ENCODE measurements at places on chromosomes 16 and 17.

DNA sequence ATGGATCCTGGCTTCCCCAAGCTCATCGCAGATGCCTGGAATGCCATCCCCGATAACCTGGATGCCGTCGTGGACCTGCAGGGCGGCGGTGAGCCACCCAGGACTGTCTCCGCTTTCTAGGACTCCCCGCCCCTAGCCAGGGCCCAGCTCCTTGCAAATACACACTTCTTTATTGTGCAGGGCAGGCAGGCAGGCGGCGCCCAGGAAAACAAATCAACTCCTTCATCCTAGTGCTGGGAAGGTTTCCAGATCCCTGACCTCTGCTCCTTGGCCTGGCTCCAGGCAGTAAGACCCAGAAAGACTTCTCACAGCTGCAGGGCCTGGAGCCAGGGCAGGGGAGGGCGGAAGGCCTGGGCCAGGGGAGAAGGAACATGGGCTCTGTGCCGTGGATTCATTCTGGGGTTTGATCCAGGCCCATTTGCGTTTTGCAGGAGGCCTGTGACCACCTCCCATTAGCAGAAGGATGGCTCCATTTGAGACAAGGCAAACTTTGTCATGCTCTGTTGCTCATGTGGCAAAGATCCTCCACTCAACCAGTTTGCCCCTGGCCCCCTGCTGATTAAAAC, 6.0 kb upstream of the LPCAT2 start:
- no peak for DNase-seq

GRCh38 chr16:85659805-85660511, 28.8 kb downstream of the GINS2 start:
- DNase-seq, result no peak

- no peak for DNase-seq
Observed at GRCh38 chr17:47978324-47978723, 7.4 kb downstream of the CDK5RAP3 start.

DNA sequence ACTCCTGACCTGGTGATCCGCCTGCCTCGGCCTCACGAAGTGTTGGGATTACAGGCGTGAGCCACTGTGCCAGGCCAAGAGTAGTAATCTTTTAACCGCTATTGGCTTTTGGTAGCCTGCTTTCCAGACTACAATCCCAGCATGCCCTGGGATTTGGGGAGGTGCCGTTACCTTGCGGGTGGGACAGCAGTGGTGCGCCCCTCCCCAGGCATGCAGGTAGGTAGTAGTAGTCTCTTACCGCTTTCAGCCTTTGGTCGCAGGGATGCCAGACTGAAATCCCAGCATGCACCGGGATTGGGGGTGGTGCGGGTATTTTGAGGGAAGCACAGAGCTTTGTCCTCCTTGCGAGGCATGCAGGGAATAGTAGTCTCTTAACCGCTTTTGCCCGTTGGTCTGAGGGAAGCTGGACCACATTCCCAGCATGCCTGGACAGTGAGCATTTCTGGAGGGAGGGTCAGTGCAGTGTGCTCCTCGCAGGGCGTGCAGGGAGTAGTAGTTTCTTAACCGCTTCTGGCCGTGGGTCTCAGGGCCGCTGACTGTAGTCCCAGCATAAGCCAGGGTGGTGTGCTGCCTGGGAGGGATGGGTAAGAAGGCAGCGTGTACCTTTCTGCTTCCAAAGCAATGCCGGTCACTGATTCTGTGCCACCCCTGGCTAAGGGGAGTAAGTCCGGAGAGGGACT, 1686.8 kb downstream of the TP53TG3F start:
- DNase-seq, result no peak

GRCh38 chr17:66275651-66276050, 26.8 kb upstream of the PRKCA start:
- peak; percentile 39 for DNase-seq

DNA sequence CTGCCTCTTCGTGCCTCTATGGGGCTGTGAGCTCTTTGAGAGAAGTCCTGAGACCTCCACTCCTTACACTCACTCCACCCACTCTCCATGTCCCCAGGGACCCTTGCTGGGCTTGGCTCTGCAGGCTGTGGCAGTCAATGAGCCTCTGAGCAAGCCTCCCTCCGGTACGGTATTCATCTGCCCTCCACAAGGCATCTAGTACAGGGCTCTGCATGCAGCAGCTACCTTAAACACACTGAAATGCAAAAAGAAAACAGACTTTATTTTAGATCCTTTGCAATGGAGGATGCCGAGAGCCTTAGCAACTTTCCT, 38.9 kb upstream of the SMPD3 start:
- DNase-seq, result no peak

DNA sequence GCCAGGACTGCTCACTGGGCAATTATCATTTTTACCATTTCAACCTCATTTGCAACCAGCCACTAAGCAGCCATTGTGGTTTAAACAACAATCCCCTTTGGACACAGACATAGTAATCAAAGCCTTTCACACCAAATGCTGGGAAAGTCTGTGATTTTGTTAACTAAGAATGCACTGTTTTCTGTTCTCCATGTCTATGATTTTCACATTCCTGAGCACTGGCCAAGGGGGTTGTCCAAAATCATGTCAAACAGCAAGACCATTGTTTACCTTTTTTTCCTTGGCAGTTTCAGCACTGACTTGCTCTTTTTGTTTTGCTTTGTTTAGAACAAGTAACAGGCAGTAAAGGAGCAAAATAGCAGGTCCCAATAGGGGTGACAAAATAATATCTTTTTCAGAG, 106.3 kb upstream of the SIAH1 start:
- no peak for DNase-seq

- no peak for DNase-seq
Observed at GRCh38 chr16:21600031-21600773, 825 bp downstream of the METTL9 start.

GRCh38 chr16:82400046-82400445, 226.7 kb upstream of the CDH13 start:
- DNase-seq, result no peak

DNA sequence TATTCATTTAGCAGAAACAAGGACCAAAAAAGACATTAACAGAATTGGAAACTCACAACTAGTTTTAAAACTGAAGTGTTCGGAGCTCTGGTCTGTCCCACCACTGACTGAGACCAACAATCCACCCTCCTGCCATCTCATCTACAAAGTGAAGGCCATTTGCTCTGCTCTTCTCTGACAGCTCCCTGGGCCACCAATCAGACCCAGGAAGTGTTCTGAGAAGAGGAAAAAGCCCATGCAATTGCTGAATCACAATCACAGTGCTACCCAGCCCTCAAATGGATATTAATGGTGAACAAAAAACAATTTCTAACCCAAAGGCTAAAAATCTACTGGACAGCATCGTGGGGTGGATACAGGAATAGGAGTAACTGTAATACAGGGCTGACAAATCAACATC, 2.1 kb downstream of the RPL23 start:
- no peak for DNase-seq

GRCh38 chr16:9096416-9096952, 5.0 kb downstream of the HAPSTR1 start:
- no peak for DNase-seq

DNA sequence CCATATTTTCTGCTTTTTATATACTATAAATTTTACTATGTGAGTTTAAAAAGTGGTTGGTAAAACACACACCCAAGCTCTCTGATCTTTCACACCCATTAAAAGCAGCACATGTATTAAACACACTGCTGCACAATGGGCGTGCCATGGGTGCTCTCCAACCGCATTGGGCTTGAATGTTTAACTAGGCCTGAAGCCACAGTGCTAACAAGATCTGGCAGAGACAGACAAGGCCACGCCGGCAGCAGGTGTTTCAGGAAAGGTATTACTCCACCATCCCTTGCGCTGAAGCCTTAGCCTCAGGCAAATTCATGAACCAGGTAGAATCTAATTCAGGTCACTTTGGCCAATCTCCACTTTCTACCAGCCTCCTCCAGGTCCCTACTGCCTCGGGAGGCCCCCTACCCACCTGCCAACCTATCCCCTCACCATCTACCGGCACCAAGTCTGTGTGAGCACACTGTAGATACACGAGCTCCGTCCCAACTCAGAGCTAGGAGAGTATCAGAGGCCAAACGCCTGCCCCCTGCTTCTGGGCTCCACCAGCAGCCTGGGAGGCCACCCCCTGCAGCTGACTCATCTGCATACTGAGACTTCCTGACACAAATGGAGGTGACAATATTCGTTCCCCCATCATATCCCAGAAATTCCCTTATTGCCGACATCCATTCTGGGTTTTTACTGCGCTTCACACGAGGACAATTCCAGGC, 95.0 kb downstream of the ADCY9 start:
- no peak for DNase-seq

DNA sequence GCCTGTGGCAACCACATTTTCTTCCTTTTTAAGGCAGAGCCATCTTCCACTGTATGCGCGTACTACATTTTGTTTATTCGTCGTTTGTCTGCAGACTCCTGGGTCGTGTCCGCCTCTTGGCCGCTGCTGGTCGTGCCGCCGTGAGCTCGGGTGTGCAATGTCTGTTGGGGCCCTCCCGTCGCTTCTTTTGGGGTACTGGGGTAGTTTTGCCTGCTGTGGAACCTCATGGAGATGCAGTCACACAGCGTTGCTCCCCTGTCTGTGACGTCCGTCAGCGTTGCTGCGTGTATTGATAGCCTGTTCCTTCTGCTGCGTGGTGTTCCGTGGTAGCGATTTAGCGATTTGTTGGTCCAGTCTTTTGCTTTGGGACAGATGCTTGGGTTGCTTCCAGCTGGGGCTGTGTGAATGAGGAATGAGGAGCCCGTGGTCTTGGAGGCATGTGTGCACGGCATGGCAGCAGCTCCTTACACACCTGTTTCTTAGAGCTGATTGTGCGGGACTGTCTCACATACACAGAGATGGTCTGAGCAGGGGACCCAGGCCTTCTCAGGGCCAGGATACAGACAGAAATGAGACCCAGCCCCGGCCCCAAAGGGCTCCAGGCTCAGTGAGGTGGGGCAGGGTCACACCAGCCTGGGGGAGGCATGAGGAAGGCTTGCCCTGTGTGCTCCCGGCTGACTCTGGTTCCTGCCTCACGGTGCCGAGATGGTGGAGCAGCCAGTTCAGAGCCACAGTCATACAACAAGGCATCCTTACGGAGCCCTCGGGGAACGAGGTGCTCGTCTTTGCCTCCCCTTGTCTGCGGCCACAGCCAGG, 78.4 kb upstream of the GSE1 start:
- no peak for DNase-seq

DNA sequence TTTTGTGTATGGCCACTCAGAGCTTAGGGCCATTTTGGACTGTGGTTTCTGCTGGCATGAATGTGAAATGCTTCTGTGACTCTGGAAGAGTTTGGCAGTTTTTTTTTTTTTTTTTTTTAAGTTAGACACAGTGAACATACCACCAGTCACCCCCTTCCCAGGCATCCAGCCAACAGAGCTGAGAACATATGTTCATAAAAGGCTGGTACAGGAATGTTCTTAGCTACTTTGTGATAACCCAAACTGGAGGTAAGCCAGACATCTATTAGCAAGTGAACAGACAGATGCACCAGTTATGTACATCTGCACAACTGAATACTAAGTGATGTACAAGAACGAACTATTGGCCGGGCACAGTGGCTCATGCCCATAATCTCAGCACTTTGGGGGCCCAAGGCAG, 92.7 kb downstream of the ABCC1 start:
- peak; percentile 72 for DNase-seq

GRCh38 chr17:8941520-8941919, 24.0 kb downstream of the PIK3R5 start:
- no peak for DNase-seq

GRCh38 chr17:12680407-12680897, 14.8 kb downstream of the MYOCD start:
- DNase-seq, result no peak

GRCh38 chr16:58450590-58450989, 49.4 kb upstream of the NDRG4 start:
- DNase-seq, result no peak

DNA sequence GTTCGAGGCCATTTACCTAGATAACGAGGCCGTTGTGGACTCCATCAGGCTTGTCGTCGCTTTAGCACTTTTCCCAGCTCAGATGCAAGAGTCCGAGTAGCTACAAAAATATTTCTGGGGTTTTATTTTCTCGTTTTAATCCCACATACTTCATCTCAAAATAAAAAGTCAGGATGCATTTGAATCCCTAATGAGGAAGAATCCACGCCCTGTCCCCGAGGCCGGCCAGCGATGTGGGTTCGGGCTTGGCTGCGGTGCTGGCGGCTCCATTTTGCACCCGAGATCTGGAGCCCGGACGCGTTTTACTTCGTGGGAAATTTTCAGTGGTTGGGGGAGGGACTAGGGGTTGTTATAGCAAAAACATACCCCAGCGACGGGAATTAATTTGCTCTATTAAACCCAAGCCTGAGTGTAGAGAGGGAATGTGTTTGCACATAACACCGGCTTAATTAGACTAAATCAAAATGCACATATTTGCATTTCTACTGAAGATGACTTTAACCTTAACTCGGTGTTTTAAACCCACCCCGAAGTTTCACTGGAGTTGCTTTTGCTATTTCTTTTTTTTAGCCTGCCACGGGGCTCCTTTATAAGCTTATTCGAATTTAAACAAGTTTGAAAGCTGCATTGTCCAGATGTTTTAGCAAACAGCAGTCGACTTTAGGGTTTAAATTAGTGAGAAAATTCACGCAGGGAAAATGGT, 4.8 kb downstream of the IRX5 start:
- no peak for DNase-seq

GRCh38 chr17:34252444-34253138, 2.5 kb upstream of the CCL2 start:
- peak; percentile 76 for DNase-seq

- DNase-seq, result no peak
Observed at GRCh38 chr17:8806926-8807550, 7.9 kb upstream of the MFSD6L start.

- no peak for DNase-seq
Observed at GRCh38 chr17:76686538-76687297, 24.0 kb downstream of the MXRA7 start.

DNA sequence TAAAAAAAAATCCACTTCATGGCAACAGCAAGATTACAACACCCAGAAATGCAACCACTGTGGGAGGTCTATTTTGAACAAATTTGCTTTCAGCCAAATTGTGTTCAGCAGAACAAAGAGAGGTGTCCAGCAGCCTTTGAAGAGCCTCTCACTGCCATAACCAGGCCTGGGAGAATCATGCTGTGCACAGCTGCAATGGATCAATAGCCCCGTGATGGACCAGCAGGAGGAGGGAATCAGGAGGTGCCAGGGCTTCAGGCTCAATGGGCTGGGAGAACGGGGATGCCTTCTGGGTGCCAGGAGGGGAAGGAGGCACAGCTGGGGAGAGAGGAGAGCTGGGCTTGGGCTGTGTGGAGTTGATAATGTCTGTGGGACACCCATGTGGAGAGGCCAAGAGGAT, 366.2 kb upstream of the EEF2KMT start:
- no peak for DNase-seq

DNA sequence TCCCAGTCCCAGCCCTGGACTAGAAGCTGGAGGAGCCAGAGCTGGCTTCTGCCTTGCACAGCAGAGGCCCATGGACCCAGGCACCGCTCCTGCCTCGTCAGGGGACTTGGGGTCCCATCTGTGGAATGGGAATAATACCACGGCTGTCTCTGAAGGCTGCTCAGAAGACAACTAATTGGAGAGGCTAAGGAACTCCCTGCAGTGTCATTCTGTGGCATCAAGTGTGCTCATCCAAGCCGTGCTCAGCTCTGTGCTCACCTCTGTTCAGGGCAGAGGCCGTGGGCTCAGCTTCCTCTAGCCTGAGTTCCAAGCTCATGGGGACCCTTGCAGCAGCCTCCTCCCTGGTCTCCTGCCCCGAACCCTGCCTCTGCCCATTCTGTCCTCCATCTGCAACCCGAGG, 31.8 kb downstream of the BEAN1 start:
- DNase-seq, result no peak
